ENCODE measurements at places on chromosomes 3 and 15. TPM values are rescaled to one million over a fixed set of nuclear protein-coding genes. Genes with fewer than 3 reads are reported as not detected.

The ALDH1L1 gene
- total RNA-seq, result 0.11 TPM

The CYB561D2 gene
- 20.5 TPM for total RNA-seq

The CDC25A gene
- 12.3 TPM for total RNA-seq

The CCDC14 gene
- total RNA-seq, result 19.8 TPM

The VGLL3 gene
- total RNA-seq, result 8.8 TPM

The CHP1 gene
- total RNA-seq, result 76.1 TPM

The SCAP gene
- total RNA-seq, result 31.2 TPM

The LSG1 gene
- total RNA-seq, result 28.8 TPM

The CPB1 gene
- total RNA-seq, result not detected

The BNC1 gene
- 0.47 TPM for total RNA-seq

The KCNH8 gene
- total RNA-seq, result not detected

Measured in A549 treated with RU486 at 1 μM for 4 hours (cell line).